Upper lobe of right lung (tissue), 1 donor: ENCODE measurements at places on chromosomes 11 and 22. TPM values are rescaled to one million over a fixed set of nuclear protein-coding genes. Genes with fewer than 3 reads are reported as not detected.

GRCh38 chr22:28034760-28035401 lies 115.8 kb upstream of the PITPNB start:
- DNase-seq: peak; percentile 59

SMIM35 gene
- total RNA-seq: not detected

DNA sequence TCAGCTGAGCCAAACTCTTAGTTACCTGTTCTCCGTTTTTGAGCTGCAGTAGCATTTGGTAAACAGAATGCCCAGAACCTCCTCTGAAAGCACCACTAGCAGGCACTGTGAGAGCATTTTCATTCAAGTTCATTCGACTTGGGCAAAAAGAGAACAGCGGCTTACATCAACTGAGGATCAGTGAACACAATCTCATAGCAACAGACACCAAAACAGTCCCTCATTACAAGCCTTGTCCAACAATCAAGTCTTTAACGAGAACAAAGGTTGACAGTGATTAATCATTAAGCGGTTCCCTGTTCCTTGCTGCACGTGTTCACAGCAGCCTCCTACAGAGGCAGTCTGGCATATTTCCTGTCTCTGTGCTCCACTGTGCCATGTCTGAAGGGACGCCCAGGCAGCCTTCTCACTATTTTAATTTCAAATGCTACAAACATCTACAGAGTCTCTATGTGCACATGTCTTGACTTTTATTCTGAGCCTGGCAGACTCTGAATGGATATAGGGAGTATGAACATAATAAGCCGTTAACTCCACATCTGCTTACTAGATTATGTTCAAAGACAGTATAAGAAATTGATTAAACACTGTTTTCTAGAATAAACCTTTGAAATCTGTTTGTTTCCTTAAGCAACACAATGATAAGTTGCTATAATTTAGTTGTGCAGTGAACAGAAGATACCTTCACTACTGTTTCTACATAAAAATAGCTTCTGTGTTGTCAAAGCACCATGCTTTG lies 88.3 kb upstream of the MTMR2 start:
- no peak for DNase-seq

DLG2 gene
- total RNA-seq: 9.7 TPM

ACTN3 gene
- total RNA-seq: not detected

- DNase-seq: no peak
Observed at GRCh38 chr22:41908411-41909309, 6.2 kb downstream of the SHISA8 start.

IFITM10 gene
- total RNA-seq: 7.9 TPM

GRCh38 chr11:9448576-9449352 lies 12.0 kb upstream of the ZNF143 start:
- peak; percentile 40 for DNase-seq

GRCh38 chr11:120597250-120598215 lies 86.0 kb downstream of the GRIK4 start:
- peak; percentile 25 for DNase-seq

SLC22A8 gene
- total RNA-seq: not detected

DNA sequence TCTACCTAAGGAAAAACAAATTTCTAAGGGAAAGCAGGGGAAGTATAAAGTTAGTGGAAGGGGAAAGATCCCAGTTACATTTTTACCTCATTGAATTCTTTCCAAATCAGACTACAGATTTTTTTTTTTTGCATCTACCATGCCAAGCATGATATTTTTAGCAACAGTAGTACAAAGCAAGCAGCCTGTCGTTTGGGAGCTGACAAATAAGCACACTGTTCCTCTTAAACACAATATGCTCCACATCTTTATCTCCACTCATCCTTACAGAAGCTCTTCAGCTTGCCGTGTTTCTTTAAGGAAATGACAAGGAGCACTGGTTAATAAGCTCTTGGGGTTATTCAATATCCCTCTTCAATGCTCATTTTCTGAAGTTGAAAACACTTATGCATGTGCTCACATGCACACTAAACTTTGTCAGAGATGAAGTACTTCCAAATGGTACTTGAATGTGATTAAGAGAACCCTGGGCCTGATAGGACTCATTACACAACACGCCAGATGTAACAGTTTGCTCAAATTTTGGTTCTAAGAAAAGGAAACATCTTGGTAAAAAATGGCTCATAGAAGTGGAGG lies 53.8 kb downstream of the PAX6 start:
- DNase-seq: no peak

- DNase-seq: no peak
Observed at GRCh38 chr11:72475381-72475780, 41.0 kb upstream of the CLPB start.

GRCh38 chr11:102047305-102047924 lies at the start of gene CFAP300:
TSS of gene CFAP300 (plus strand) at chr11:102047437. CDS start at chr11:102047471, 34 bp downstream.
- peak; percentile 94 for DNase-seq

DNA sequence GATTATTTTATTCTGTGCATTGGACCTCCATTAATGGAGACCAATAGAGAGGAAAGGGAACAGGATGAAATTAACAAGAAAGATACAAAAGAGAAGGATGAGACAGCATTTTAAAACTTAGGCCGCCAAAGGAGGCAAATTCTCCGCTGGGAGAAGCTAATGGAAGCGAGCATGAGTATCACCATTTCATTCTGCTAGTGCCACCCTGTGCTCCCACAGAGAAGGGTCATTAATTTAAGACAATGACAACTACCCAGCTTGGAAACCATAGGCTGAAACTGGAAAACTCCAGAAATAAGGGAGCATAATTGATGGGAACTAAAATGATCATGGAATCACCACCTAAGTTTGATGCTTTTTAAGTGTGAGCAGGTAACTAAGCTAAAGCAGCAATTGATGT lies 69.2 kb downstream of the SLC36A4 start:
- no peak for DNase-seq

- DNase-seq: no peak
Observed at GRCh38 chr11:3156282-3156660, 8.8 kb downstream of the OSBPL5 start.

- no peak for DNase-seq
Observed at GRCh38 chr11:107493117-107493516, 35.5 kb upstream of the CWF19L2 start.

AMOTL1 gene
- total RNA-seq: 62.5 TPM

WNT7B gene
- 5.4 TPM for total RNA-seq

- DNase-seq: no peak
Observed at GRCh38 chr11:6992026-6992425, 28.1 kb downstream of the ZNF214 start.

MUC6 gene
- not detected for total RNA-seq

DNA sequence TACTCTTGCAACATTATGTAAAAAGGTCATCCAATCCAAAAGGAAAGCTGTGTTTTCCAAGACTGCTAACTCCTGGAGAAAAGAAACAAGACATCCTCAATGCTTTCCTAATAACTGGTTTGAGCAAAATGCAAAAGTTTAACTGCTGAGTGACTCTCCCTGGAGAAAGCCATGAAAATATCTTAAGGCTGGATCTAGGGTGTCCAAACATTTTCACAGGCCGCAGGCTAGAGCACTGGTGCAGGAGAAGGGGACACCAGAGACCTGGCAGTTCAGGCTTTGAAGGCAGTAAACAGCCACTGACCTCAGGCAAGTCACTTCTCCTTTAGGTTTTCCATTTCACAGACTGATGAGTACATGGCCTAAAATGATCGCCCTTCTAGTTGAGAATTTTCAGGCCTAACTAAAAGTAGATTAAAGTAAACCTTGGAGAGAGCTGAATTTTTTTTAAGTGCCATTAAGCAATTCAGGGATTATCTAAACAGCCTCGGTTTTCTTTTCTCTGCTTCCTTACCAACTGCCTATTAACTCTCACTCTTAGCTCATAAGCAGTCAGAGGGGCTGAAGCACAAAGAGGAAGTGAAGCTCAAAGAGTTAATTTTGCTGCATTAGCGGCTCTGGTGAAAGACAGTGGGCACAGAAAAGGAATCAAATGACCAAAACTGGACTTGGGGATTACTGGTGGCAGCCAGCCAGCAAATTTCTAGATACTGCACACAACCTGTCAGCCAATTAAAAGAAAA lies 2.3 kb downstream of the CHKA start:
- DNase-seq: no peak

TTC36 gene
- total RNA-seq: 1.9 TPM

GRCh38 chr22:20483771-20484170 lies 11.8 kb downstream of the KLHL22 start:
- no peak for DNase-seq

DNA sequence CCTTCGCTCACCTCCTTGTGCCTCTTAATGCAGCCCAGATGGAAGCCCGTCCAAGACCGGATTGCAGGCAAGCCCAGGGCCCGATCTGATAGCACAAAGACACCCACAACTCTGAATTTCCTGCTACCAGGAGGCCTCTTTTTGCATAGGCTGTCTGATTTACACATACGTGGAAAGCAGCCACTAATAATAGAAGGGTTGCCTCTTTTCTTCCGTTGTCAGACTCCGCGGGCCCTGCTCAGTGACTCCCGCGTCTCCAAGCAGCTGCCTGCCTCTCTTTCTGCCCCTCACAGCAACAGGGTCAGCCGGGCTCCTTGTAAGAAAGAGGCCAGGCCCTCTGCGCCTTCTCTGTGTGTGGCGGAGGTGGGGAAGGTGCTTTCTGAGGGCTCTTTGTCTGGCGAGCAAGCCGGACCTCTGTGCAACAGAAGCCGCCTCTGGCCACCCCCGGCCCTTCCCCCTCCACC lies 26.7 kb downstream of the FLI1 start:
- no peak for DNase-seq

- DNase-seq: no peak
Observed at GRCh38 chr11:134843020-134843419, 431.0 kb upstream of the B3GAT1 start.

DNA sequence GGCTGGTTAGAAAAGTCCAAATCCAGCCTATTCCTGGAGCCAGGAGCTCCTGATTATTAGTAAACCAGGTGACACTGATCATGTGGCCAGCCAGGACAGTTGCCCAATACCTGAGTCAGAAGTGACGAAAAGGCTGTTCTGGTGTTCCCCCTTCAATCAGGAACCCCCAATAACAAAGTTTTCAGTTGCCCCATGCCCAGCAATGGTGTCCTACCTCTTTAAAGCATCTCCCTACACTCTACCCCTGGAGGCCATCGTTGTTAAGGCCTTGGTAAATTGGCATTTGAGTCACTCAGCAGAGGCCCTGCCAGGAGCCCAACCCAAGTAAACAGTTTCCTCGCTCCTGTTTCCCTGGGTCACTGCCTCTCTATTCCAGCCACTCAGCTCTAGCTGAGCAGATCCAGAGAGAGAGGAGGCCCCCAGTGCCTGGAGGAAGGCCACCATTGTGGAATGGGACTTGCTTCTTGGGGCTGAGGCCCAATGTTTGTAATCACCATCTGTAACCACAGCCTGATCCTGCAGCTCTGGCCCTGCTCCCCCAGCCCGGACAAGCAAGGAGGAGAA lies 25.0 kb downstream of the ARHGAP1 start:
- DNase-seq: peak; percentile 62

- no peak for DNase-seq
Observed at GRCh38 chr11:77636731-77637344, 756 bp downstream of the CLNS1A start.

TRIM29 gene
- 3.4 TPM for total RNA-seq

- DNase-seq: no peak
Observed at GRCh38 chr11:10497371-10498021, 42.4 kb downstream of the AMPD3 start.

LINC01488 gene
- total RNA-seq: not detected

DNA sequence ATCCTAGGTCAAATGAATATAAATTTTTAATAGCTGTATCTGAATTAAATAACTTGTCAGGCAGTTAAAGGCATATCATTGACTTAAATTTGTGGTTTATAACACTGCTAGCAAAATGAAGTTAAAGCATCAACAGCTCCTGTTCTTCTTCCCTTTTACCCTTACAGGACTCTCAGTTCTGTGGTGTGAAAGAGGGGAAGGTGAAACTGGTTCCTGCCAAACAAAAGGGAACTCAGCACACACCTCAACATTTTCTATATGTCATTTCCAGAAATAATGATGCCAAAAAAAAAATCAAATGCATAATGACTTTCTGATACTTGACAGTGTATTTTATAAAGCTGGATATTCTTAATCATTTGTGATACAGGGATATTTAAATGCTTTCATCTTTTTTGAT lies 21.2 kb downstream of the ARL14EP start:
- no peak for DNase-seq

PRG2 gene
- total RNA-seq: not detected

GRCh38 chr11:1832211-1832919 lies 2.4 kb upstream of the SYT8 start:
- DNase-seq: peak; percentile 84
